ENCODE measurements at places on chromosomes 6 and 20.
A peak's percentile ranks its signal among the peaks of the same experiment; 100 is the strongest.

- no peak for DNase-seq
Measured at GRCh38 chr6:593139-593906, 63.6 kb downstream of the HUS1B start.

GRCh38 chr6:138957484-138957883 is 30.6 kb downstream of the REPS1 start:
- DNase-seq = no peak

GRCh38 chr6:31510007-31510406 is 12.1 kb downstream of the MICB start:
- DNase-seq = no peak

GRCh38 chr6:37207903-37208456 is 38.0 kb downstream of the PIM1 start:
- DNase-seq = peak; percentile 79

DNA sequence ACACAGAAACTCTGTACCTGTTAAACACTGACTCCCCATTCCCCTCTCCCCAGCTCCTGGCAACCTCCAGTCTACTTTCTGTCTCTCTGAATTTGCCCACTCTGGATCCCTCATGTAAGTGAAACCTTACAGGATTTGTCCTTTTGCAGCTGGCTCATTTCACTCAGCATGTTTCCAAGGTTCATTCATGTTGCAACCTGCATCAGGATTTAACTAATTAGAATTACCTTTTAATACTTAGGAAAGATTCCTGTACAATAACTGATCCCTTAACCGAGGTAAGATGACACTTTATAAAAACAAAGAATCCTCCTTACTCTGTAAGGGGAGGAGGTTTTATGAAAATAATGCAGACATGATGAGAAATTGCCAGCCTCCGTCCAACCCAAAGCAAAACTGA is 113.1 kb upstream of the MTHFD1L start:
- no peak for DNase-seq

- DNase-seq = no peak
Measured at GRCh38 chr6:158374020-158374419, 61.8 kb downstream of the TULP4 start.

DNA sequence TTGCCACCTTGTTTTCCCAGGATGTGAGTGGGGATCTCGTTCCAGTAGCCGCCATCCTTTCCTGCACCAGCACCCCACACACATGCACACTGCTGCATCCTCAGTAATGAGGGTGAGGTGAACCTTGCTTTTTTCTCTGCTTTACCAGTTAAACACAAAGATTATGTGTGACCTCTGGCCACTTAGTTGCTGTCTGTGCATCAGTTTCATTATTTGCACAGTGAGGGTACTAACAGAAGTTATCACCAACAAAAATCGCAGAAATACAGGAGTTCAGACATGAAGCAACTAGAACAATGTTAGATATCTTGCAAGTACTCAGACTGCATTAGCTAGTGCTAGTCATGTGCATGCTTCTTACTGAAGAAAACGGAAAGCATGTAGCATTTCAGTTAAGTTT is 17.4 kb upstream of the DACT2 start:
- DNase-seq = no peak

- no peak for DNase-seq
Measured at GRCh38 chr6:4894049-4894448, 109.8 kb downstream of the RPP40 start.

GRCh38 chr6:109164331-109164730 is 69.0 kb downstream of the CEP57L1 start:
- no peak for DNase-seq

GRCh38 chr20:59605601-59606364 is 1.4 kb downstream of the PHACTR3 start:
- DNase-seq = no peak

GRCh38 chr6:93453956-93454355 is 34.6 kb upstream of the EPHA7 start:
- DNase-seq = no peak

DNA sequence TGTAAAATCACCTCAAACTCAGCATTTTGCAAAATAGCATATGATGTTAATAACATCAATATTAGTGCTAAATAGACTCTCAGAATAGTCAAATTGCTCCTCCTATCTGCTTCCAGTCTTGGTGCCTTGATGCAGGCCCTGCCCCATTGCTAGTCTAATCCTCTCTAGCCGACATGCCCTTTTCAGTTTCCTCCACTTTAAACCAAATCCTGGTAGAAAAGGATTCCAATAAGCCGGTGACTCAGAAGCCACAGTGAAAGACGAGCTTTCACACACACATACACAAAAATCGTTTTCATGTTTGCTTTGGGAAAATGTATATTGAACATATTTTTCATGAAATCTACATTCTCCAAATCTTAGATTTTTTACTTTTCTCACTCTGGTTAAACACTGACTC is 203.1 kb downstream of the LMBRD1 start:
- DNase-seq = no peak

DNA sequence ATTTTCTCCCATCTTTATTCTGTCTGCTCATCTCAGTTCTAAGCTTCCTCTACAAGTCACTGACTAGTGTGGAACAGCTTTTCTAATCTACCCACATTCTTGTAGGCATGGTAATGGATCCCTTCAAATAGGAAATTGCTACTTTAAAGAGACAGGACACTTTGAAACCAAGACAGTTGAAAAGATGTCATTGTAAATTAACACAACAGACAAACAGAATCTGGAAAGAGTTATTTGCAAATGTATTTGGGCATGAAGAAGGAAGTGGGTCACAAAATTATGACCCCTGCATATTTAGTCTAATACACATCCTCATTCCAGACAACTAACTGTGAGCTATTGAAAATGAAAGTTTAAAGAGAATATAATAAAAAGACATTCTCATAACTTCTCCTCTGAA is 298.2 kb upstream of the MARCKS start:
- DNase-seq = no peak

DNA sequence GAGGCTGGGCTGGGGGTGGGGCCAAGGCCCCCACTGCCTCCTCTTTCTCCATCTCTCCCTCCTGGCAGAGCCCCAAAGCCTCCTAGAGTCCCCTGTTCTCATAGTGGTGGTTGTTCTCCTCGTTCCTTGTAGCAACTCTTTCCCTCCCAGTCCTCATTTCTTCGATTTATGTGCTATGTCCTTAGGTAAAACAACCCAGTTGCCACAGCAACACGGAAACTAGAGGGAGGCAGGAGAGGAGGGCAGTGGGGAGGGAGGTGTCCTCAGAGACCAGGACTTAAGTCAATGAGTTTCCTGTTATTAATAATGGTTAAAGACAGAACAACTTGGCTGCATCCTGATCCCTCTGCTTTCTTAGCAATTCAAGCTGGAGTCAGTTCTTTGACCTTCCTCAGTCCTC is 161.0 kb downstream of the INSM1 start:
- no peak for DNase-seq

DNA sequence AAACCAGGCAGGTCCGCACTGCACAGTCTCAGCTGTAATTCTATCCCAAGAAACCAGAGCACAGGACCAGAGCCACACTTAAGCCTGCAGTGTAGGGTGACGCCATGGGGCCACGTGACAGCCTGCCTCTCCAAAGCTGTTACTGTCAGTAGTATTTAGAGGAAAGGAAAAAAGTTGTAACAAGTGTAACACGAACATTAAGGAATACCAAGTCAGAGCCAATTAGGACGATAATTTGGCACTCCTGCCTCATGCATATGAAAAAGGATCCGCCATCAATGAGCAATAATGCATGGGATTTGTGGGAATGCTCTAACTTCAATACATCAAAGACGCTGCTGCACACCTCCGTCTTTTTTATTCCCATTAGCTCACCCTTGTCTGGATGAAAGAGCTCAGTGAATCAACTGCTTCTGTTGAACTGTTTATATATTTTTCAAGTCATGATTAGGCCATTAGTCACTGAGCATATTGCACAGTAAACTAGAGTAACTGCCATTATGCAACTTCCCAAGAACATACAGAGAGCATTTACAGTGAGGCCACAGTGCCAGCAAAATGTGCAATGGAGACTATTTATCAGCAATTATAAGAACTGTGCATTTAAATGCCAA is 79.9 kb downstream of the ATXN1 start:
- no peak for DNase-seq

GRCh38 chr6:74993136-74993535 is 212.7 kb downstream of the COL12A1 start:
- no peak for DNase-seq

GRCh38 chr20:4021906-4022305 is 6.5 kb upstream of the RNF24 start:
- no peak for DNase-seq

DNA sequence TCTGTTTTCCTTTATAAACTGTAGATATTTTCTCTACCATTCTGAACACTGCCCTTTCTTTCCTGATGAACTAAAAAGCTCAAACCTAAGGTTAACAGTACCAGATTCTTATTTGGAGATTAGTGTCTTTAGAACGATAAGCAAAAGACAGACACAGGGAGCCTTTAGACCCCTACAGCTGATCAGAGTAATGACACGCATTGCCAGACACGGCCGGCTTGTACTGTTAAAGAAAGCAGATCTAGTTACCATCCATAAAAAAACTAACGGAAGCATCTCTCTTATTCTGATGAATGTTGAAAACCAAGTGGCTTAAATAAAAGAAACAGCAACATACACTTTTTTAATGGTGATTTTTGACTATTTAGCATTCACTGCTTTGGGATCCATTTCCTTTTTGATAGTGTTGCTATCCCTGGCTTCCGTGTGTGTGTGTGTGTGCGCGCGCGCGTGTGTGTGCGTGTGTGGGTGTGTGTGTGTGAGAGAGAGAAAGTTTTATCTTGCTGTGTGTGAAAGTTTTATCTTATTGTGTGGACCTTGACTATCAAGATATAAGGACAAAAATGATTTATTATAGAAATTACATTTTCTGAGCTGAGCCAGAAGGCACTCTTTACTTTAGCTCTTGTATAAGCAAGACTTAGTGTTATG is 95.6 kb upstream of the SLC35B3 start:
- no peak for DNase-seq
